Stomach (tissue), 19 donors: ENCODE measurements at places on chromosomes 3 and 15. TPM values are rescaled to one million over a fixed set of nuclear protein-coding genes. Genes with fewer than 3 reads are reported as not detected.

GRCh38 chr3:175187586-175187985 is 328.5 kb downstream of the NAALADL2 start:
- H3K4me1 ChIP-seq: no peaks in the 10 kb centered on the region
- H3K4me3 ChIP-seq: no peak overlapping the region
- H3K36me3 ChIP-seq: no peaks in the 10 kb centered on the region
- no peaks in the 10 kb centered on the region for H3K27me3 ChIP-seq

SMCO1 gene
- total RNA-seq: not detected

- H3K36me3 ChIP-seq: no peaks in the 10 kb centered on the region
- no peak for DNase-seq
- no peak overlapping the region for H3K27ac ChIP-seq
- H3K4me3 ChIP-seq: no peak overlapping the region
- H3K4me1 ChIP-seq: no peaks in the 10 kb centered on the region
Measured at GRCh38 chr15:86540840-86541467, 461.3 kb downstream of the AGBL1 start.

SCN11A gene
- not detected for total RNA-seq

GRCh38 chr3:52843108-52843865 is 8.5 kb upstream of the MUSTN1 start:
- peaks cover 67% of the 10 kb centered on the region for H3K36me3 ChIP-seq
- no peak overlapping the region for H3K4me3 ChIP-seq
- no peaks in the 10 kb centered on the region for H3K27me3 ChIP-seq
- H3K27ac ChIP-seq: peak overlapping the region; percentile 74
- H3K4me1 ChIP-seq: peaks cover 31% of the 10 kb centered on the region
- no peak for DNase-seq

DNA sequence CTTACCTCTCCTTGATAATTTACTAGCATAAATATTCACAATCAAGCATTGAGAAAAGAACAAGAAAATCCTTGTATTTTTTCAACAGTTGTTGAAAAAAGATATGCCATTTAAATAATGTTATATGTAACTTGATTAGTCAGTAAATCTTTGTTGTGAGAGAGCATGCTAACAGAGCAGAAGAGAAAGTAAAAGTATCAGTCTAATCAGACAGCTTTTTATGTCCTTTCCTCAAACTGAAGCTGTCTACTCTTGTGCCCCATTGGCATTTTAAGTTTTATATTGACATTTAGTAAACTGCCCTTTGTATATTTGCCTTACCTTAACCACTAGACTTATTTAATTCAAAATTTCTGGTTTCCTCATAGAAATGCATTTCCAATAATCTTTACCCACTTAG is 668.7 kb downstream of the OTOL1 start:
- H3K27me3 ChIP-seq: no peaks in the 10 kb centered on the region
- H3K4me3 ChIP-seq: no peak overlapping the region
- H3K36me3 ChIP-seq: no peaks in the 10 kb centered on the region
- H3K27ac ChIP-seq: no peak overlapping the region
- no peaks in the 10 kb centered on the region for H3K4me1 ChIP-seq
- DNase-seq: no peak
